Upper lobe of right lung (tissue), 1 donor: ENCODE measurements at places on chromosomes 2 and 18. TPM values are rescaled to one million over a fixed set of nuclear protein-coding genes. Genes with fewer than 3 reads are reported as not detected.

Gene C1GALT1C1L
- total RNA-seq, result 0.35 TPM

Gene NEUROD1
- total RNA-seq, result not detected

GRCh38 chr2:216737676-216738075, 42.3 kb upstream of the IGFBP5 start:
- no peak overlapping the region for H3K4me3 ChIP-seq
- no peak for DNase-seq
- H3K4me1 ChIP-seq, result peaks cover 10% of the 10 kb centered on the region
- H3K27me3 ChIP-seq, result no peaks in the 10 kb centered on the region
- H3K36me3 ChIP-seq, result no peaks in the 10 kb centered on the region

DNA sequence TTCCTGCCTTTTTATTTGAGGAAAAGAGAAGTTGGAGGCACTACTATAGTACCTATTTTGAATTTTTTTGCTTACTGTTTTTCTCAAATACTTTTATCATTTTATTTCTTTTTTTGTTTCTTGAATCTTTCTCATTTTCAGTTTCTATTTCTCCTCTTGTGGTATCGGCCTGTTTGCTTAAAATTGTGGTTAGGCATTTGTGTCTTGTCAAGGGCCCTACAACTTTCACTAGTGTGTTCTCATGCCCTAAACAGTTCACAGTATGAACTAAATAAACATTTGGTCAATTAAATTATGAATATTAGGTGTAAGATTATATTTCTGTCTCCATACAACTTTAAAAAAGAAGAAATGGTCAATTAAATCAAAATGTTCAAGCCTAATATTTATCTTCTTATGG, 613.5 kb downstream of the MBD2 start:
- H3K4me3 ChIP-seq, result no peak overlapping the region
- no peaks in the 10 kb centered on the region for H3K27me3 ChIP-seq
- H3K27ac ChIP-seq, result no peak overlapping the region
- no peak for DNase-seq
- H3K4me1 ChIP-seq, result no peaks in the 10 kb centered on the region
- H3K36me3 ChIP-seq, result no peaks in the 10 kb centered on the region

GRCh38 chr2:222142027-222142426, 156.8 kb downstream of the PAX3 start:
- no peaks in the 10 kb centered on the region for H3K27me3 ChIP-seq
- H3K4me3 ChIP-seq, result no peak overlapping the region
- DNase-seq, result no peak
- H3K36me3 ChIP-seq, result no peaks in the 10 kb centered on the region
